ENCODE measurements at places on chromosomes 2 and 18. TPM values are rescaled to one million over a fixed set of nuclear protein-coding genes. Genes with fewer than 3 reads are reported as not detected.

DNA sequence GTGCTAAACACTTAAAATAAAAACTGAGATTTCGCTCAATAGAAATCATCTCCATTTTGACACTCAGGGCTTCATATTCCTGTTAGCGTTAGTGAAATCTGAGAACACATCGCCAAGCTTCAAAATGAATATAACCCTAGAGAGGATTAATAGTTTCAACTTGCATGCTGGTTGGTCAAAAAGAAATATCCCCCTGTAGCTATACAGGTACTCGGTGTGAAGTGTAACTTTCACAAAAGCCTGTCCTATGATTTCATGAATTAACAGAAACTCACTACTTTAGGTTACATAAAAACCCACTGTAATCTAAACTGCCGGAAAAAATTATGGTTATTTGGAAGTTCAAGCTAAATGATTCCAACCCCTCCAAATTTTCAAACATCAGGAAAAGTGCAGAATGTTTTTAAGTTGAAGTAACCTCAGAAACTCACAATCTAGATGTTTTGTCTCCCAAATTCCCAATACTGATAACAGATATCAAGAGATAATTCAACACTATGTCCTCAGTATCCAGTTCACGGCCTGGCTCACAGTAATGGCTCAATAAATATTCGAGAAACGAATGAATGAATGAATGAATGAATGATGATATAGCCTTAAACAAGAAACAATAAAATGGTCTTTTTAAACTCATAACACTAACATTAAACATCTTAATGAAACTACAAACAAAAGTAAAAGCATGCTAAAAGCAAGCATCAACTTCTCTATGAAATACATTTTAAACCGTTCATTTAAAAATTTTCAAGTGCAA, 2.5 kb downstream of the TLK1 start:
- no peak for DNase-seq

DNA sequence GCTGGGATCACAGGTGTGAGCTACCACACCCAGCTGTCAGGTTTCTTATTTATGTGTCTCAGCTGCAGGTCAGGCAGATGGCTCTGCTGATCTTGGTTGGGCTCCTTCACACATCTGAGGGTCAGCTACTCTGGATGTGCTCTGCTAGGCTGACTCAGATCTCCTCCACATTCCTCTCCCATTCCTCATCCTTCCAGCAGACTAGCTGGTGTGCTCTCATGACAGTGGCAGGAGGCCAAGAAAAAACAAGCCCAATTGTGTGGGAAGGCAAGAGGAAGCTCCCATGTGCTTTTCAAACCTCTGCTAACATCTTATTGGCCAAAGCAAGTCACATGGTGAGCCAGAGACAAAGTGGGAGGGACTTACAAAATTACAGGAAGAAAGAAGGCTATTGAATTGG, 11.7 kb upstream of the MSH6 start:
- no peak for DNase-seq

- no peak for DNase-seq
Measured at GRCh38 chr2:74291886-74292621, 51.2 kb downstream of the SLC4A5 start.

GRCh38 chr2:48448274-48449061, 81.5 kb upstream of the STON1 start:
- DNase-seq, result peak; percentile 32

GRCh38 chr2:52532956-52533355, 1234.6 kb upstream of the CHAC2 start:
- DNase-seq, result peak; percentile 33

Gene KCNF1
- 2.0 TPM for total RNA-seq

- DNase-seq, result no peak
Measured at GRCh38 chr2:99850084-99850710, 292.2 kb downstream of the AFF3 start.

GRCh38 chr2:58514252-58514651, 273.1 kb upstream of the FANCL start:
- no peak for DNase-seq

Gene NRP2
- 19.9 TPM for total RNA-seq

GRCh38 chr2:133849341-133849740, 281.1 kb upstream of the NCKAP5 start:
- no peak for DNase-seq

- peak; percentile 11 for DNase-seq
Measured at GRCh38 chr2:203360833-203361430, 32.7 kb downstream of the ABI2 start.

- DNase-seq, result no peak
Measured at GRCh38 chr2:231172025-231172424, 26.4 kb upstream of the ARMC9 start.

GRCh38 chr18:75211953-75212750, 1.6 kb downstream of the TSHZ1 start:
- DNase-seq, result peak; percentile 83

DNA sequence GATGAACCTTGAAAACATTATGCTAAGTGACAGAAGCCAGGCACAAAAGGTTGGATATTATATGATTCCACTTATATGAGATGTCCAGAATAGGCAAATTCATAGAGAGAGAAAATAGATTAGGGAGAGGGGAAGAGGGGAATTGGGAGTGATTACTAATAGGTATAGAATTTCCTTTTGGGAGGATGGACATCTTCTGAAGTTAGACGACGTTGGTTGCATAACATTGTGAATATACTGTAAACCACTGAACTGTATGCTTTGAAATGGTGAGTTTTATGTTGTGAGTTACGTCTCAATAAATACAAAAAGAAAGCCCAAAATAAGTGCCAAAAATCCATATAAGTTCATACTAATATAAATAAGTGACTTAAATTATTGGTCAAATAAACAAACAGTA, 18.6 kb upstream of the CYP26B1 start:
- DNase-seq, result no peak

- DNase-seq, result peak; percentile 53
Measured at GRCh38 chr2:203934041-203934492, 2.5 kb upstream of the ICOS start.

DNA sequence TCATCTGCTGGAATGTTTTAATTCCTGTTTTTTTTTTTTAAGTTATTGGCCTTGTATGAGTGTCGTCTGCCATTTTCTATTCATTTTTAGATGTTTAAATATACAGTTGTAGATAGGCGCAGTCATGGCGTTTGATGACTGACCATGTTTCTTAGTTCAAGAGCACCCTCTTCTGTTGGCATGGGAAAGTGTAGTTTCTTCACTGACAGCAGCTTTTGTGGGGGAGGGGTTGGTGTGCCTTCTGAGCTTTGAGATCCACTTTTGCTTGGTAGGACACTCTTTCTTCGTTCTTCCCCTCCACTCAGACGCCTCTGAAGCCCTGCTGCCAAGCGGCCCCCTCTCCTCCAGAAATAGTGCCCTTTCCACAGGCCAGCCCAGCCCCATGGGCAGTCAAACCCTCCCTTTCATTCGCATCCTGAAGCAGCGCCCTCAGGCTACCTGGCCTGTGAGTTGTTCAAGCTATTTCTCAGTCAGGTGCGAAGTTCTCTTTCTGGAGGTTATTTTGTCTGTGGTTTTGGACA, 492.0 kb downstream of the TNS1 start:
- peak; percentile 93 for DNase-seq

Gene ACYP2
- 16.7 TPM for total RNA-seq
